Gastroesophageal sphincter (tissue), 4 donors: ENCODE measurements at places on chromosomes 1 and 21.
A peak's percentile ranks its signal among the peaks of the same experiment; 100 is the strongest.

DNA sequence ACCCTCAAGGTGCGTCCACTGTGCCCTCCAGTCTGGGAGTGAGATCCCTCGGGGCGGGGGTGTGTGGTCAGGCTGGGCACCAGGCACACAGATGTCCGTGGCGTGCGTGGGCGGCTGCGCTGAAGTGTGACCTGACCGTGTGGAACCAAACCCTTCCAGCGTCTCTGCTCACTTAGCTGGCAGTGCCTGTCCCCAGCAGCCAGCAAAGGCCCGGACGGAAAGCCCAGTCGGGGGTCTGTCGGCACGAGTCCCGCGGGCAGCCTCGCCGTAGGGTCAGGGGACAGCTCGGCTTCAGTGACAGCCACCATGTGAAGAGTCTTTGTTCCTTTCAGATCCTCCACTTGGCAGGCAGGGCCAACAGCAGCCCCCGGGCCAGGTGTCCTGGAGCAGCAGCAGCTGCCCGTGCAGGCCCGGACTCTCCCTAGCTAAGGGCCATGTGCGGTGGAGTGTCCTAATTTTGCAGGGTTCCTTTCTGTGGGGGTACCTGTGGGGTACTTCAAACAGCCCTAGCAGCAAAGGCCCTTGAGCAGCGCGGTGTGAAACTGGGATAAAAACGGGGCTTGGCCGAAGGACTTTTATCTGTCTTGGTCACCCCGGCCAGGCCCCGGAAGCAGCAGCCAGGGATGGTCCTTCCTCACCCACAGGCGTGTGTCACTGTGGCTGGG lies 11.6 kb downstream of the TTLL10 start:
- ATAC-seq: no peak

GRCh38 chr21:45330851-45331261 lies 43.2 kb upstream of the POFUT2 start:
- no peak for ATAC-seq

- ATAC-seq: peak; percentile 71
Observed at GRCh38 chr1:94863297-94863911, 43.2 kb downstream of the SLC44A3 start.

- no peak for ATAC-seq
Observed at GRCh38 chr21:46119144-46119636, 21.3 kb downstream of the COL6A2 start.

DNA sequence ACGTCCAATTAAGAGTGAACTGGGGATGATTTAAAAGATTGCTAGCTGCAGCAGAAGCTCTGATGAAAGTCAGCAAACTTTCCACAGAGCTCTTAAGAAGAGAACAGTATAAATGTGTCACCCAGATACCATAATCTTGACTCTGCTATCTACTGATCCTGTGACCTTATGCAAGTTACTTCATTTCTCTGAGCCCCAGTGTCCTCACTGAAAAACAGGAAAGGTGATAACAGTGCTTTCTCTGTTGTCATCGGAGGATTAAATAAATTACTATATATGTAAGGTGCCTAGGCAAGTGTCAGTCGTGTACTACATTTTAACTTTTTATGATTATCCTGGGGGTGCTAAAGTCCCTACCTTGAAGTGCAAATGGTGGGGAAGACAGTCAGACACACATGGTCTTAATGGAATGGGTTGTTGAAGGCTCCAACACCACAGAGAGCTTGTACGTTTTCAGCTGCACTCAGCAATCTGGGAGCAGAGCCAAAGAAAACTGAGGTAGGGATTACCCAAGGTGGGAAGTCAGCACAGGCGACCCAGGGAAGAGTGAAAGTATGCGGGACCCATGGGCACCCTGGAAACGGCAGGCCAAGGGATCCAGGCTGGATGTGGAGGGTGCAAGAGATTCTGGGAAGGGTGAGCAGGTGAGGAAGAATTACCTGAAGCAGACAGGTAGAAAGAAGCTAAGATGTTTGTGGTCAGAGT lies 82.8 kb downstream of the DTL start:
- ATAC-seq: no peak
